ENCODE measurements at places on chromosomes 4 and X.

- DNase-seq, result no peak
Measured at GRCh38 chr4:28287831-28288233, 1427.2 kb downstream of the STIM2 start.

- no peak for DNase-seq
Measured at GRCh38 chr4:8840006-8840793, 31.4 kb downstream of the HMX1 start.

- no peak for DNase-seq
Measured at GRCh38 chr4:8913858-8914460, 42.3 kb upstream of the HMX1 start.

DNA sequence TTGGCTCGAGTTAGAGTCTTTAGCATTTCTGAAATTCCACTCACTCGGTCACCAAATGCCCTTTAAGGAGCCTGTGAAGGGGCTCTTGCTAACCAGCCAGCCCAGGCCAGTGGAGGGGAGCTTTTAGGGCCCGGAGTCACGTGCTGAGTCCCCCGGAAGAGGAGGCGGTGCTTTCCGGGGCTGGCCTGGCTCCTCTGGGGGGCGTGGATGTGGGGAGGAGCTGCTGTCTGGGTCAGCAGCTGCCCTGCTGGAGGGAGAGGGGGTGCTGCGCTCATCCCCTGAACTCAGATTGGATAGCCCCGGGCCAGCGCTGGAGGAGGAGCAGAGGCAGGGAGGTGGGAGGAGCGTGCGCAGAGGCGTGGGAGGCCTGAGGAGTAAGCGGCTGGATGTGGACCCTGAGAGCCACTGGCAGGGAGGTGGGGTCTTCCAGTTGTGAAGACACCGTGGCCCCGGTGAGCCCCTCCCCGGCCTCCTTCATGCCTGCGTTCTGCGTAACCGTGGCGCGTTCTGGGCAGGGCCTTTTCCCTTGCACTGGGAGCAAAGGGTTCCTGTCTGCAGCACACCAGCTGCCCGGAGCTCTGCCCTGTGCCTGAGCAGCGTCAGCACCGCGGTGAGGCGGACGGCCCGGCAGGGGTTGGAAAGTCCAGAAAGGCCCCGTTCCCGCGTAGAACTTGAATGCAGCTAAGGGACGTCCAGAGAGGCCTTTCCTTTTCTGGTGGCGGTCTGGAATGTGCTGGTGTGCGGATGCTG lies 19.7 kb downstream of the MAEA start:
- peak; percentile 40 for DNase-seq

- no peak for DNase-seq
Measured at GRCh38 chrX:37314531-37314930, 34.6 kb upstream of the PRRG1 start.

DNA sequence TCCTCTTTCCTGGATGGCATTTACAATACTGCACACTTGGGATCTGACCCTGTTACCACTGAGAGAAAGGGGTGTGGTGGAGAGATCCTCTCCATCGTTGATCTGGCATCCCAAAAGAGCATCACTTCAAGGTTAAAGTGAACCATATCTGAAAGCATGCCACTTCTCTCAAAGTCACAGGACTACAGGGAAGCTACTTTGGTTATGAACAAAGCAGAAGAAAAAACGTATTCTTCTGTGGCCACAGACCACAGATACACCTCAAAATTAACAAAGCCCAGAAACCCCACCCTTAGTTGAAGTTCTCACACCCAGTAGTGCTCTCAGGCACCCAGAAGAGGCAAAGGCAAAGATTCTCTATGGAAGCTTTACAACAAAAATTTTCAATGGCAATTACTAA lies 108.3 kb downstream of the JADE1 start:
- DNase-seq, result peak; percentile 19

- peak; percentile 55 for DNase-seq
Measured at GRCh38 chr4:8427761-8428287, 12.7 kb downstream of the ACOX3 start.

DNA sequence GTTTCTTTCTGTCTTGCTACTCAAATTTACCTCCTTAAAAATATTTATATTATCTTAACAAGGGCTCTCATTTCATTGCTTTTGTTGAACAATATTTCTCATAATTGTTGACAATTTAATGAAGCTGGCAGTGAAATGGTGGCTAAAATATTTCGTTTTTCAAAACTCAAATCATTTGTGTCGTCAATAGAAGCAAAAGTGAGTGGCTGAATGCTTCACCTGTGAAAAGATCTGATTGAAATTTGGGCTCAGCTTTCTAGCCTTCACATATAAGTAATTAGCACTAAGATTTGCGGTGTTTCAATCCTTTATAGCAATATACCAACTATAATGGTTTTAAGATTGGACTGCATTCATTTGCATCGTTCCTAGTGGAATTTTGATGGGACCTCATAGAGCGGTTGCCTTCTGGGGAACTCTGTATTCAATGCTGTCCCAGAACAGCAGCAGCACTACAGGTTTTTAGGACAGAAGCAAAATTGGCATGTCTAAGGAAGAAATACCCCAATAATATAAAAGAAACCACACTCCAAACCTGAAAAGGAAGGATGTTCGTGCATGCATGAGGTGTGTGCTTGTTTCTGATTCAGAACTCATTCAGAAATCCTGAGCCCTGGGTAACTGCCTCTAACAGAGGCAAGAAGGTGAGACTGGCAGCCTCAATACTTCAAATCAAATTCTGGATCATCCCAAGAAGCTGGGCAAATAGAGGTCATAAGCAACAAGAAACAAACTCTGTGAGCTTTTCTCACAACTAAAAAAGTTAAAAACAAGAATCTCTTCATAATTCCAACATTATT lies 2.5 kb downstream of the CXCL1 start:
- no peak for DNase-seq
